ENCODE measurements at places on chromosomes 7 and 10. TPM values are rescaled to one million over a fixed set of nuclear protein-coding genes. Genes with fewer than 3 reads are reported as not detected.

The RHOBTB1 gene
- 57.2 TPM for total RNA-seq

The VAX1 gene
- not detected for total RNA-seq

The ADCYAP1R1 gene
- 0.16 TPM for total RNA-seq

The ANKRD30A gene
- not detected for total RNA-seq

The HSPA12A gene
- 9.7 TPM for total RNA-seq

The C1GALT1 gene
- total RNA-seq = 65.8 TPM

The HOXA4 gene
- 2.0 TPM for total RNA-seq

The SLC18A3 gene
- not detected for total RNA-seq

The MRLN gene
- total RNA-seq = not detected

The GNAT3 gene
- total RNA-seq = not detected

The EMX2 gene
- 0.81 TPM for total RNA-seq

The CHRM2 gene
- not detected for total RNA-seq

The SLC39A12 gene
- total RNA-seq = not detected

The TRPV5 gene
- total RNA-seq = not detected

The GPC2 gene
- total RNA-seq = 7.4 TPM

Measured in A172 (cell line).